Mammary epithelial cell (primary cell): ENCODE measurements at places on chromosomes 4 and X. TPM values are rescaled to one million over a fixed set of nuclear protein-coding genes. Genes with fewer than 3 reads are reported as not detected.

SERTM2 gene
- total RNA-seq: not detected in 2 replicates

FTHL17 gene
- total RNA-seq: not detected

GAGE12H gene
- total RNA-seq: not detected in 2 replicates

SMIM31 gene
- not detected for total RNA-seq

GK gene
- 11.8 TPM for total RNA-seq

ASB9 gene
- 0.67 TPM for total RNA-seq

KLB gene
- total RNA-seq: 0.17 TPM

HS3ST1 gene
- total RNA-seq: 5.2 TPM

AFM gene
- total RNA-seq: not detected

FANCB gene
- total RNA-seq: 1.8 and 6.4 TPM in 2 replicates

GRCh38 chr4:120922381-120923206 is at the start of gene PRDM5:
PRDM5 (minus strand) TSS chr4:120922726; CDS start chr4:120922608, 118 bp downstream.
- peak; percentile 35 for DNase-seq

DNA sequence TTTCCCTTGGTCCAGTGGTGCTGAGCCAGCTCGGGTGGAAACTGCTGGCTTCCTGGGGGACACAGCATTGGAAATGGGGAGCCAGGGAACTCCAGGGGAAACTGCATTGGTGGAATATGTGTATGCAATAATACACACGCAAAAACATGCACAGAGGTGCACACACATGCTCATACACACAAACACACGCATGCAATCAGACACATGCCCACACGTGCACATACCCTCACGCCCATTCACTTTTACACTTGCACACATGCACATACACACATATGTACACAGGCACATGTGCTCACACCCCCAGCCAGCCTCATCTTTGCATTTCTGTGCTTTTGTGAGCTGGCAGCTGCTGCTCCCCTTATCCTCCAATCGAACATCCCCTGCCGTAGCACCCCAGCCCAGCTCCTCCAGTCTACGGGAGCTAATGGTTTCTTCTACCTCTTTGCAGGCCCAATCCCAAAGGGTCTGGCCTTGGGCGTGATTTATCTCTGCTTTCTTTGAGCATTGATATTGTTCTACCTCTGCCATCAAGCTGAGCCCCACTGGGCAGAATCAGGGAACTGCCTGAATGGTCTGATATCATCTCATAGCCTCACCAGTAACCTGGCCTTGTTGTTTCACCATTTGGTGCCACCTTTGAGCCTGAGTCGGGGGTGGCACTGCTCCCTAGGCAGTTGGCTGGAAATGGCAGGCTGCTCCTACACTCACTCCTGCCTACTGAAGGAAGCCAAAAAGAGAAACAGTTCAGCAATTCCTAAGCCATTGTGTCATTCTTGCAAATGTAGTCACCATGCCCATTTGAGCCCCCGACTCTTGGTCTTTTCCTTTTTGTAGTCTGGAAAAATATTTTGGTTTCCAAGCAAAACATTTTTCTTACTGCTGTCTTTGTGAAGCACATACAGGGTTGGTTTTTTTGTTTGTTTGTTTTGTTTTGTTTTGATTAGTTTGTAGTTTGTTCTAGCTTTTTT is 104.4 kb upstream of the MAMLD1 start:
- DNase-seq: no peak

GRCh38 chr4:173332963-173333657 is 1.0 kb downstream of the HMGB2 start:
- peak; percentile 55 for DNase-seq

GRCh38 chr4:77990456-77990855 is 66.7 kb upstream of the FRAS1 start:
- no peak for DNase-seq

DNA sequence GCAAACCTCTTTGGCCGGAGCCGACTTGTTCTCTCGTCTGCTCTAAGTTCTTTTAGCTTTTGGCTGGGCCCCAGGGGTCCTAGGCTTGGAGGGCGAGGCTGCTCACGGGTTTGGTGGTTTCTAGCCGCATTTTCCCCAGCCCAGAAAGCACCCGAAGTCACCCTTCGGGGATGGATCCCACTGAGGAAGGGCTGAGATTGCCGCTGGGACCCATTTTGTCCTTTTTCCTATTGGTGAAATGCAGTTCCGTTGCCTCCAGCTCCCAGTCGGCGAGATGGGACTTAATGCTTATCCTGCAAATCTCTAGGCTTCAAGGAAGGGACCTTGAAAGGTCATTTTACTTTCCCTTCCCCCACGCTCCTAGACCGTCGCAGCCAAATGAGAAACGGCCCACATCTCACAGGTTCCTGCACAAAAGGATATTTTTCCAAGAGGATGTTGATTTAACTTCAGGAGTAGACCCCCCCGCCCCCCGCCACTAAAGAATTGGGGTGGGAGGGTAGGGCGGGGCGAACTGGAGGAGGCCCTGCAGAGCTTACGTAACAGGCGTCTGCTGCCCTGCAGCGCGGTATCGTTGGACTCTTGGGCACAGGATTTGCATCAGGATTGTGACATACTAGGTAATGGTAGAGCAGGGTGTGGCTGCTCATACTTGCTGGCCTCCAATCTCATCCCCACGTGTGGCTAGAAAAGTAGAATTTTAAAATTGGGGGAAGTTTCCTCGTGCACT is 564 bp downstream of the PGK1 start:
- DNase-seq: peak; percentile 46

DNA sequence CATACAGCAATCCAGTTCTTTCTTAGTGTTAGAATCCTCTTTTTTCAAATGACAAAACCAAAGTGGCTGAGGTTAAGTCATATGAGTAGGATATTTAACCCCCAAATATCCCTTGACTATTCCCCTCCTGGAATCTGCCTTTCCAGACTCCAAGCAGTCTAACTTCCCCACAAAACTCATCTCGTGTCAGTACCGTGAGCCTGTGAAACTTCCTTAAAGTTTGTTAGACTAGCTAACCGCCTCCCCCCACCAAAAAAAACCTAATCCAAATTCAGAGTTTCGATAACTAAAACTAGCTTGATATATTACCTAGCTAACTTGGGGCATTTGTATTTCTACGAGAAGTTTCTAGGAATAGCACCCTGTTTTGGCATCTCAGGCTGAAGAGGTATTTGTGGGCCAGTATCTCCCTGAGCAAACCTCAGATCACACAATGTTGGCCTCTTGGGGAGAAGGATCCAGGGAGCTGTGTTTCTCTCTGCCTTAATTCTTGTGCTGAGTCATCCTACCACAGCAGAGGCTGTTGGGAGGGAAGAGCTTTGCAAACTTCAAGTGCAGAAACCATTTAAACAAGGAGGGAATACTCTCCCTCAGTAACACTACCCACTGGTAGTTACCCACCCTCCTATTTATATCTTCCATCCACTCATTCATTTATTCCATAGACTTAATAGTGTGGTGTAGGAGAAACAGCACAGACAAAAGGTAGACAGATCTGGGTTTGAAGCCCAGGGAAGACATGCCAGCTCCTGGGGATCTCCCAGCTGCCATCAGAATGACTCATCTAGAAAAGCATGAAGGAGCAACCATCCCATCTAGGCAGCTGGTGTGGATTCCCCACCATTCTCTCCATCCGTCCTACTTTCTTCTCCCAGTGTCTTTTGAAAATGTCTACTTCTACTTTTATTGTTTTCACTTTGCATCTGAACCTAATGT is 39.3 kb upstream of the TXK start:
- DNase-seq: peak; percentile 85

DNA sequence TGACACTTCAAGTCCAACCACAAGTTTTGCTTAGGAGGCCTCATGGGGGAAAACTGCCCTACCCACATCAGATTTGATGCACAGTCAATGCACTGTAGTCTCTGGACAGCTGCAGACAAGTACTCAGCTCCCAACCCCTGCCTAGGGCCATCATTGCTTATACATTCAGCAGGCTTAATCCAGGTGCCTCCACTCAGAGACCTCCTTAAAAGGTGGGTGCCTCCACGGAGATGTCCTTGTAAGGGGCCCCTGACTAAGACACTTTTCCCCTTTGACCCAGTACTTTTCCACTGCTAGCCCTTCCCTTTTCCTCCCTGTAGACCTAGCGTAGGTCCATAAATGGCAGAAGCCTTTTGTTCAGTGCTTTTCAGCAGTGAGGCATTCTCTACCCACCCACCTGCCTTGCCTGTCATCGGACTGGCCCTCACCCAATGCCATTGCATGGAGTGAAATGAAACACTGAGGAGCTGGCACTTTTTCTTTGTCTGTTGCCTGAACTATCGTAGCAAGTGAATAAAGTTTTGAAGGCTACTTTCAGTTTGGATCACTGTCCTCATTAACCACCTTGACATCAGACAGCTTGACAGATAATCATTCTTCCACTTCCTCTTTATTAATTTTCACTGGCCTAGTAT is 23.8 kb upstream of the PLK4 start:
- DNase-seq: peak; percentile 94

DNA sequence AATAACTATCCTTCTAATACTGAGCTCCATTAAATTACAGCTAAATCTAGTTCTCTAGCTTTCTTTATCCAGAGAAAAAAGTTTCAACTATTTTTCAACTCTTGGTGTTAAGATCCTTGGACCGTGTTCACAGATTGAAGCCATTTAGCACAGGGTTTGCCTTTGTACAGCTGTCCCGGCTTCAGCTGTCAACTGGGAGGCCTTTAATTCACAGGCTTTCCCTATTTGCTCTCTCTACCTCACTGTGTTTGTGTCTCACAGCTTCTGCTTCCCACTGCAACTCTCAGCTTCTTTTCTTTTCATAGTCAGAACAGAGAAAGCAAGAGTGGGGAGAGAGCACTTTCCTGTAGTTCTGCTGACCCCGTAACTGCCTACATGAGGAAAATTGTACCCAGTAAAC is 76.9 kb upstream of the SMAD1 start:
- no peak for DNase-seq

DNA sequence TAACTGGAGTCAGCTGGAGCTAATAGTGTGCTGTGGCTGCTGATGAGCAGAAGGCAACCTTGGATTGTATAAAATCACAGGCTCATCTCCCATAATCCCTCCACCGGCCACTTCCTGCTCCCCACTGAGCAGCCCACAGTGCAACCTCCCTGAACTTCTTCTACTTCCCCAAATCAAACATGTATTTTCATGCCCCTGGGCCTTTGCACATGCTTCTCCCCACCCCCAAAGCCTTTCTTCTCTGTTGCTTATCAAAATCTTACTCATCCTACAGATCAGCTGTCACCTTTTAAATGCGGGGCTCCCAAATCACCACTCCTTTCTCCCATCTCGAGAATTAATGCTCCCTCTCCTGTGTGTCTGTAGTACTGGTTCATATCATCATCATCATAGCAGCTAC is 35.8 kb downstream of the RHOH start:
- DNase-seq: no peak

GRCh38 chr4:53730031-53730805 is 138.9 kb upstream of the LNX1 start:
- no peak for DNase-seq

DNA sequence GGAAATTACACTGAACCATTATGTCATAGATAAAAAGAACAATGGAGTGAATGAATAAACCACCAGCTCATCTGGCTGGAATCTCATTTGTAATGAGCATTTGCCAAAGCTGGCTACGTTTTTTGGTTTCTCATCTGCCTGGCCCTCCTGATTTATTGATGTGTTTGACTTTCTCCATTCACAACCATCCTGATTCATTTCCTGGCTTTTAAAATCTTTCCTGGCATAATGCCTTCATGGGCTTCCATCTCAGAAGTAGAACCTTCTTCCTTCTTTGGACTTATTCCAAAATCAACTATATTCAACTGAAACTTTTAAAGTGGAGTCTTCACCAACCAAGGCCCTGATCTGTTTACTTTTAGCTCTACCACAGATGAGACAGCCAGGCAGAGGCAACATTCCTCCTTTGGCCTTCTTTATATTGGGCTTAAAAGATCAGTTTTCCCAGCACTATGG is 36.0 kb upstream of the ARSJ start:
- DNase-seq: peak; percentile 99

GRCh38 chrX:107826238-107827029 is 768 bp downstream of the MID2 start:
- peak; percentile 41 for DNase-seq

DNA sequence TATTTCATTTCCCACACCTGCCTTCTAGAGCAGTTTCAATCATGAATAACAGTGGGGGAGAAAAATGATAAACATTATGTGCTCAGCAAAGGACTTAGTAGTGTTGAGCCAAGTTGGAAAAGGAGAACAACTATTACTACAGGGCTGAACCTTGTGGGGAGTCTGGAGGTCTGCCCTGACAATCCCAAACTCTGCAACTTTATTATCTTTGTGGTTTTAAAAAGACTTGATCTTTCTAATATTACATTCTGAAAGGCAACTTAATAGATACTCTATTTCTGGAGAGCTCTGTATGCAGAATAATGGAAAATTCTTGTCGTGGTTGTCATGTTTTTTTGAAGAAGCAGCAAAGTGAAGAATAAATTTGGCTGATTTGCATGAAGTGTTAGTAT is 116.1 kb downstream of the SPCS3 start:
- no peak for DNase-seq

DNA sequence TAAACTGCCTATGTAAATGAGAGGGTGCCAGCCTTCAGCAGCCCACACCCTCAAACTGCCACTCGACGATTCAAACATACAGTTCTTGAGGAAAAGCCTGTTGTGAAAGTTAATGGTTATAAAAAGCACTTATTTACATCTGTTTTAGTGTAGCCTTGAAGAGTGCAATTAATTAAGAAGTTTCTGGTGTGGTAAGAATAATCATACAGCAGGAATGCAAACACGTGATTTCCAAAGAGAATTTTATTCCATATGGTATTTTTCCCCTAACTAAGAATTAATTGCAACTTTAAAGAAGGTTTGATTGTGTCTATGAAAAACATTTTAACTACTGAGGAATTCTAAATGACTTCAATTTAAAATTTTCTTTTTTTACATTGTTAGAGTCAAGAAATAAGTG is 176.3 kb upstream of the PITX2 start:
- no peak for DNase-seq

- no peak for DNase-seq
Observed at GRCh38 chr4:54958236-54958635, 167.2 kb downstream of the KDR start.

GRCh38 chrX:149630681-149631233 is 835 bp downstream of the TMEM185A start:
- DNase-seq: peak; percentile 18
